ENCODE measurements at places on chromosomes 1 and 21.

GRCh38 chr1:24275510-24275909 lies 43.6 kb upstream of the GRHL3 start:
- no peak for DNase-seq

DNA sequence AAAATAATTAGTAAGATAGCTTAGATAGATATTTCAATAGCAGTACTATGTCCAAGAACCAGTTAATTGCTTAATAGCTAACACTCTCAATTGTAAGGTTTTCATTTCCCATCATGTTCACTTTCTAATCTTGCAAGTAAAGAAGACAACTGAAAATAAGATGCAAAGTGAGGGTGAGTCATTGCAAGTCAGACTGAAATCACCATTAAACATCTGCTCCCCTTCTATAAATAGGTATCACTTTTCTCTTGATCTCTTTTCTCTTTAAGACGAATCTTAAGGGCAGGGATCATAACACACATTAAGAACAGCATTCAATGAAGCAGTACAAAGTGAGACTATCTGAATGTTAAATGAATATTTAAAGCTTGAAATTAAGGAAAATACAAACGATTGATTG lies 40.4 kb downstream of the UBR4 start:
- DNase-seq = no peak

DNA sequence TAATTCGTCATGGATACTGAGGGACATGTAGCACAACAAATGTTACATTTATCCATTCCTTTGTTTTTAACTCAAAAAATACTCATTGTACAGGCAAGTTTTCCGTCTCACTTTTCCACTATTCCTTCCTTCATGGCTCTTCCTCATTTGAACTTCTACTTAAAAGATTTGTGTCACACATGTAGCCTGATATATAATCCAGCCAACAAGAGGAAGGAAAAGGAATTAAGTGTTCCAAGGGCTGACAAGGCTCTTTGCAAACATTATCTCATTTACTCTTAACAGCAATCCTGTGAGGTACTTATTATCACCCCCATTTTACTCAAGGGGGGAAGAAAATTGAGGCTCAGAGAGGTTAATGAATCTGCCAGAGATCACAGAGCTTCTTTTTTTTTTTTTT lies 22.9 kb downstream of the CD244 start:
- DNase-seq = no peak

GRCh38 chr1:67690018-67690363 lies 5.0 kb downstream of the GADD45A start:
- DNase-seq = no peak

GRCh38 chr1:151347523-151348246 lies 633 bp upstream of the RFX5 start:
- no peak for DNase-seq

DNA sequence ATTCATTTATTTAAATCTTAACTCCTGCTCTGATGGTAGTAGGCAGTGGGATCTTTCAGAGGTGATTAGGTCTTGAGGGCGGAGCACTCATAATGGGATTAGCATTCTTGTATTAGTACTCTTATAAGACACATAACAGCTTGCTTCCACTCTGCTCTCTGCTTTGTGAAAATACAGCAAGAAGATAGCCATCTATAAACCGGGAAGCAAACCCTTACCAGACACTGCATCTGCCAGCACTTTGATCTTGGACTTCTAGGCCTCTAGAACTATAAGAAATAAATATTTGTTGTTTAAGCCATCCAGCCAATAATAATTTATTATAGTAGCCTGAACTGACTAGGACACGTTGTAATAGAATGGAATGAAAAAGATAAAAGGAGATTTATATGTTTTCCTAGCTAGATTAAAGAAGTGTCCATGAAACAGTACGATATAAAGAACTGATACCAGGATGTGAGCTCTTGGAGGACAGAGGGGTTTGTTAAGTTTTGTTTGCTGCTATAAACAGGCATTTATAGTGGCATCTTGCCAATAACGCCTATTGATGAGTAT lies 869.9 kb downstream of the MRPL39 start:
- DNase-seq = no peak

DNA sequence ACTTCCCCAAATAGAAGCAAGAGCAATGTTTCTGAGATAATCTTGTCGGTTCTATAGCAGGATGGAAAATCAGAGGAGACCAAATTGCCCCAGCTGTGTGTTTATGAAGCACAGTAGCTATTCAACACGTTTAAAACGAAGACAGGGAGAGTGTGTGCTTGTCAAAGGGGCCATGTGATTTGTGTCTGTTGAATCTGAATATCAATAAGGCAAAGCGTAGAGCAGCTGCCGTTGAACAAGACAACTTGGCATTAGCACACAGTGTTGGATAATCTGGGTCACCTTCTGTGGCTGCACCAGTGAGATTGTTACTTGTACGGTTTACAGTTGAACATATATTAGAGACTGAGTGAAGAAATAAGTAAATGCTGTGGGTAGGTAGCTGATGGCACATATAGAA lies 1.0 kb downstream of the CRB1 start:
- no peak for DNase-seq

DNA sequence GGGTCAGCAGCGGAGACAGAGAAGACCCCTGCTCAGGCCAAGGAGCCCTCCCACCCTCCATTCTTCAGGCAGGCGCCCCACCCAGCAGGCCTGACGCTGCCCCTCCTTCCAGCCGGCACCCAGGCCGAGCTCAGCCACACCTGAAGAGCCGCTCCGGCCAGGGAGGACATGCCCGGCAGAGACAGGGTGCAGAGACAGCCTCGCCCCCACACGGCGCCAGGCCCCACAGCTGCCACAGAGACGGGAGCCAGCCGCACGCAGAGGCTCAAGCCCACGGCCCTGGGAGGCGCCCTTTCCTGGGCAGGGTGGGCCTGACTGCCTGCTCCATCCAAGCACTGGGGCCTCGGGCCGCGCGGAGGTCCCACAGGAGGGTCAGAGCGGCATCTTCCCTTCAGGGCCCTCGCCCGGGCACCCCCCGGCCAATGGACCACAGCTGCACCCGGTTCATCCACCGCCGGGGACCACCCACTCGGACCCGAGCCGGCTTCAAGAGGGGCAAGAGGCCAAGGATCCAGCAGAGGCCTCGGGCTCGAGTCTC lies 5.2 kb downstream of the TTLL10 start:
- no peak for DNase-seq

- DNase-seq = no peak
These were observed 97.0 kb upstream of the DPH5 start for GRCh38 chr1:101122452-101123166.

GRCh38 chr1:157069601-157070000 lies 24.1 kb upstream of the ARHGEF11 start:
- DNase-seq = no peak

DNA sequence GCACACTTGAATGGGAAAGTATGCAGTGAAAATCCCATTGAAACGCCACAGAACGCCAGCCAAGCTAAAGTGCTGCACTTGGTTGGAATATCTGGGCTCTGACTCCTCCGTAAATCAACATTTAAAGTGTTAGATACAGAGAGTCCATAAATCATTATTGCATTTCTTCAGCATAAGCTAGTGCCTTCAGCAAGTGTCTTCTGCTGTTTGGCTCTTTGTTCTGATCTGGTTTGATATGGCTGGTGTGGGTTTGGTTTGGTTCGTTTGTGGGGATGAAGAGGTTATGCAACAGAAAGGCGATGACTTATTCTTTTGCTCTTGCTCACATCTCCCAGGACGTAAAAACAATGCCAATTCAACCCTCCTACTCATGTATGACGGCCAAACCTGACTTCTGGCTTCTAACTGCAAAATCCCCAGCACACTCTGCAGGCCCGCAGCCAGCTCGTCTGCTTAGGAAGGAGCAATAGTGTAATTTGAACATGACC lies 121.8 kb upstream of the ERG start:
- no peak for DNase-seq
